ENCODE measurements at places on chromosomes 5 and 9. TPM values are rescaled to one million over a fixed set of nuclear protein-coding genes. Genes with fewer than 3 reads are reported as not detected.

PCDHGC5 gene
- total RNA-seq = 1.4 TPM

NTRK2 gene
- 0.10 TPM for total RNA-seq

FAM153A gene
- total RNA-seq = not detected

IFNA21 gene
- not detected for total RNA-seq

SLC34A3 gene
- not detected for total RNA-seq

ARHGEF37 gene
- total RNA-seq = 16.7 TPM

IL33 gene
- 12.7 TPM for total RNA-seq

C5orf58 gene
- total RNA-seq = not detected

ELL2 gene
- total RNA-seq = 15.4 TPM

STPG3 gene
- total RNA-seq = not detected

CER1 gene
- total RNA-seq = not detected

CEL gene
- under 0.01 TPM for total RNA-seq

IL7R gene
- 3.6 TPM for total RNA-seq

SLC25A2 gene
- 0.48 TPM for total RNA-seq

SAXO1 gene
- total RNA-seq = not detected

FABP6 gene
- total RNA-seq = not detected

GMCL2 gene
- total RNA-seq = not detected

PCDHAC2 gene
- total RNA-seq = 0.33 TPM

ADGRV1 gene
- under 0.01 TPM for total RNA-seq

PTPDC1 gene
- 9.1 TPM for total RNA-seq

SPINK4 gene
- not detected for total RNA-seq

PCDHA9 gene
- under 0.01 TPM for total RNA-seq

NMUR2 gene
- not detected for total RNA-seq

PCDHA5 gene
- total RNA-seq = 0.10 TPM

ACOT12 gene
- total RNA-seq = not detected

DDX4 gene
- total RNA-seq = not detected
